ENCODE measurements at places on chromosomes 6 and 20.

- DNase-seq = no peak
These were observed 221.2 kb downstream of the FNDC1 start for GRCh38 chr6:159390381-159390780.

- peak; percentile 56 for DNase-seq
These were observed 52.6 kb upstream of the MAFB start for GRCh38 chr20:40741507-40742106.

- DNase-seq = no peak
These were observed 94.7 kb downstream of the YTHDF1 start for GRCh38 chr20:63121246-63121645.

DNA sequence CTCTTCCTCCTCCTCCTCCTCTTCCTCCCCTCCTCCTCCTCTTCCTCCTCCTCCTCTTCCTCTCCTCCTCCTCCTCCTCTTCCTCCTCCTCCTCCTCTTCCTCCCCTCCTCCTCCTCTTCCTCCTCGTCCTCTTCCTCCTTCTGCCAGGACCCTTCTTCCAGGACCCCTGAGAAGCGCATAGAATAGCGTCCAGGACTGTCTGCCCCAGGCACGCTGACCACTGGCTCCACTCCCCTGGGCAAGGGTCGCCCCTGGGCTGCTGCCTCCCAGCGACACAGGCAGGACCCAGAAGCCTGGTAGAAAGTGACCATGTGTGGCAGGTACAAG is 42.4 kb upstream of the BHLHE23 start:
- DNase-seq = no peak

GRCh38 chr20:33679758-33680485 is 5.7 kb upstream of the NECAB3 start:
- DNase-seq = no peak

- no peak for DNase-seq
These were observed 144.3 kb downstream of the GRIK2 start for GRCh38 chr6:101537753-101538316.

DNA sequence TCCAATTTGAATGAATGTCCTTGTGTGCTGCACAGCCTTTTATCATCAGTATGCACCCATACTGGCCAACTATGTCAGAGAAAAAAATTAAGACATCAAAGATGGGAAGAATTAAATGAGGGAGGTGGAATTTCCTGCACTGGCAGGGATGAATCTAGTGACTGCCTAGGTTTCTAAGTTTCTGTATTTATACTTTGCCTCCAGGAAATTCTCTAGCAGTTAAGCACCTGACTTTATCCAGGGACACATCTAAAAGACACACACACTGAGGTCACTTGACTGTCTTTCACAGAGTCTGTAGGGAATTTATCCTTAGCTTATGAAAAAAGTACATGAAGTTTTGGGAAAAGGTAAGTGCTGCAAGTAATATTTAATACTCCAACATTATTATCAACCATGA is 636.5 kb upstream of the PTCHD4 start:
- DNase-seq = no peak
